ENCODE measurements at places on chromosomes 6 and 20.

- no peak for DNase-seq
Observed at GRCh38 chr6:16236631-16237199, 1.7 kb upstream of the GMPR start.

- peak; percentile 27 for DNase-seq
Observed at GRCh38 chr6:137928286-137928685, 61.2 kb downstream of the TNFAIP3 start.

GRCh38 chr20:12570371-12570770 lies 438.4 kb upstream of the SPTLC3 start:
- peak; percentile 7 for DNase-seq

DNA sequence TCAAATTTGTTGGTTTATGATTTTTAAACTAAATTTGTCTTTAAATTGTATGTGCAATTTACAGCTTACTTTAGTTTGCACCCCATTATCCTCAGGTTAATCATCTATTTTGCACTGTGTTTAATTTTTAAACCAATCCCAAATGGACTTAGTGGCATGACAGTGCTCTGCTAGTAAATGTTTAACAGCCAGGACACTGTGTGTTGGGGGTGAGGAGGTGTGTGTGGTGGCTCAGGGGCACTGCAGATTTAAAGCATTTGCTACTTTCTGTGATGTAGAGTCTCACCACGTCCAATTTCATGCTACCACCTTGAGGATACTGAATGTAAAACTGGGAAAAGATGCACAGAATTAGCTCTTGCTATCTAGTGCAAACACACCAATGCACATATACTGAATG lies 225.7 kb downstream of the HAO1 start:
- DNase-seq = no peak

GRCh38 chr20:48703511-48704219 lies 124.1 kb downstream of the PREX1 start:
- peak; percentile 59 for DNase-seq

All from midbrain (tissue), 1 donor.